PC-9 (cell line): ENCODE measurements at places on chromosomes 16 and 17. TPM values are rescaled to one million over a fixed set of nuclear protein-coding genes. Genes with fewer than 3 reads are reported as not detected.

The TNFRSF17 gene
- total RNA-seq = not detected in 2 replicates

The OTOP3 gene
- not detected in 2 replicates for total RNA-seq

The KRTAP4-9 gene
- total RNA-seq = not detected in 2 replicates

The MPV17L gene
- total RNA-seq = 0.11 TPM in 1 of 2 replicates, not detected in the other

GRCh38 chr16:66197668-66198278 lies 168.7 kb upstream of the CDH5 start:
- no peak overlapping the region for H3K27ac ChIP-seq
- no peaks in the 10 kb centered on the region for H3K4me1 ChIP-seq
- no peak for DNase-seq
- no peak overlapping the region for H3K4me3 ChIP-seq
- H3K27me3 ChIP-seq = peaks cover 46% of the 10 kb centered on the region

GRCh38 chr17:50966163-50966666 lies 100.1 kb upstream of the TOB1 start:
- H3K27me3 ChIP-seq = no peaks in the 10 kb centered on the region
- no peak overlapping the region for H3K4me3 ChIP-seq
- peaks cover 6% of the 10 kb centered on the region for H3K4me1 ChIP-seq
- no peak overlapping the region for H3K27ac ChIP-seq

DNA sequence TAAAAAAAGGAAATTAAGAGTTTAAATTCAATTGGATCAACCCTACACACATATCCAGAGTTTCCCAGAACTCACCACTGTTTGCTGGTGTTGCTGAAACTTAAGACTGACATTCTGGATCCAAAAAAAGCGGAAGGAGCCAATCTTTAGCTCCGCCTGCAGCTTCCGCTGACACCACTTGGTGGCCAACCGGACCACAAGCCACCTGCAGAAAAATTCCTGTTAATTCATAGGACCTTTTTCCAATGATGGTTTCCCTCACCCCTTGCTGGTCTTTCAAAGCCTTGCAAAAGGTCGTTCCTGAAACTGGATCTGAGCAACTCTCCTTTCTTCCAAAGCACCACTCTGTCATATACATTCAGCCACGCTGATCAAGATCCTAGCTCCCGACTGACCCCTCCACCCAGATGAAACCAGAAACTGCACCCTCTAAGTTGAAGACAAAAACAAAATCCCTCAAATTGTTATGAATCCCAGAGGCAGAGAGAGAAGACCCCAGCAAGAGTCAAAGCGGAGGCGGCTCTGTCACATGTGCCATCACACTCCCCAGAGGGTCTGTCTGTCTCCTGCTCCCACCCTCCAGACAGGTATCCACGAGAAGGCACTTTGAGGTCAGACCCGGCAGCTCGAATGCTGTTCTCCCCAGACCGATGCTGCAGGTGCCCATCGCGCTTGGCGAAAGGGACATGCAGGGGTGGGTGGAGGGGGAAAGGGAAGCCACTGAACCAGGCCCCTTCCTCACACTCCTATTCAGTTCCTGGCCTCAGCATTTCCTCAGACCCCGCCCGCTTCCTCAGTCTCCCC lies 773 bp downstream of the BLTP2 start:
- peak; percentile 60 for DNase-seq
- H3K27ac ChIP-seq = no peak overlapping the region
- peaks cover 30% of the 10 kb centered on the region; the same call in 1 of the 2 replicates for H3K36me3 ChIP-seq
- H3K4me3 ChIP-seq = peak overlapping the region; percentile 91
- no peaks in the 10 kb centered on the region for H3K27me3 ChIP-seq
- peaks cover 17% of the 10 kb centered on the region for H3K4me1 ChIP-seq

DNA sequence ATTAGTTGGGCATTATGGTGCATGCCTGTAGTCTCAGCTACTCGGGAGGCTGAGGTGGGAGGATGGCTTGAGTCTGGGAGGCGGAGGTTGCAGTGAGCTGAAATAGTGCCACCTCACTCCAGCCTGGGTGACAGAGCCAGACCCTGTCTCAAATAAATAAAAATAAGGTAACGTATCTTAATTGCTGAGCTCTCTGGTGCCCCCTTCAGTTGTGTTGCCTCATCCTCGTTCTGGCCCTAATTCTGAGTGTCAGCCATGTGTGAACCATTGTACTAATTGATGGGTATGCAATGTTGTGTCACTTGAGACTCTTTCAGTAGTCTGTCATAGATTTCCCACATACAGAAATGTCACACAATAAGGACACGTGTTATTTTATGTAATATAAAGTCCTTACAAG lies 363.1 kb upstream of the RBFOX1 start:
- no peaks in the 10 kb centered on the region for H3K36me3 ChIP-seq
- H3K27me3 ChIP-seq = peaks cover 5% of the 10 kb centered on the region; the same call in 1 of the 2 replicates

- no peaks in the 10 kb centered on the region for H3K4me1 ChIP-seq
- H3K4me3 ChIP-seq = no peak overlapping the region
- no peak overlapping the region for H3K27ac ChIP-seq
- peak; percentile 58 for DNase-seq
- no peaks in the 10 kb centered on the region for H3K36me3 ChIP-seq
These were observed 331 bp upstream of the CCDC92B start for GRCh38 chr17:2749784-2750181.

GRCh38 chr17:45369421-45369820 lies 52.6 kb upstream of the MAP3K14 start:
- H3K27ac ChIP-seq = peak overlapping the region; percentile 99
- DNase-seq = no peak
- H3K27me3 ChIP-seq = no peaks in the 10 kb centered on the region
- peaks cover 55% of the 10 kb centered on the region for H3K4me1 ChIP-seq
- no peaks in the 10 kb centered on the region for H3K36me3 ChIP-seq
- no peak overlapping the region for H3K4me3 ChIP-seq

- H3K27me3 ChIP-seq = peaks cover 97% of the 10 kb centered on the region
- DNase-seq = no peak
- no peaks in the 10 kb centered on the region for H3K4me1 ChIP-seq
- H3K4me3 ChIP-seq = no peak overlapping the region
These were observed 41.6 kb downstream of the HSBP1 start for GRCh38 chr16:83849421-83849820.

DNA sequence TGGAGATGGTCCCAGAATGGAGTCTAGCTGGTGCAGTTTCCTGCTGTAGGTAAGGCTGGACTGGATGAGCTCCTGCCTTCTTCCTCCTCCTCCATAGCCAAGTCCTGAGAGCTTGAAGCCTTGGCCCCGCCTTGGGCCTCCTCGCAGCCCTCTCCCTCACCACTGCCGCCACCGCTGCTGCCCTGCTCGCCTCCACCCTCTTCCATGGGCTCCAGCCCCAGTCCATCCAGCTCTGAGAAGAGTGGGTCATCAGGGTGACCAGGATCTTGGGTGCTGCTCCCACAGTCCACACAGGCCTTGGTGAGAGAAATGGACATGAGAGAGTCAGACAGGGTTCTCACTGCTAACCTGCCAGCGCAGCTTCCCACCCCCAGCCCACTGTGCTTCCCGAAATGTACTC lies 11.2 kb downstream of the PER1 start:
- peaks cover 8% of the 10 kb centered on the region; the same call in 1 of the 2 replicates for H3K4me1 ChIP-seq
- no peak overlapping the region for H3K27ac ChIP-seq
- no peaks in the 10 kb centered on the region for H3K36me3 ChIP-seq
- DNase-seq = no peak
